ENCODE measurements at places on chromosomes 5 and 9.

DNA sequence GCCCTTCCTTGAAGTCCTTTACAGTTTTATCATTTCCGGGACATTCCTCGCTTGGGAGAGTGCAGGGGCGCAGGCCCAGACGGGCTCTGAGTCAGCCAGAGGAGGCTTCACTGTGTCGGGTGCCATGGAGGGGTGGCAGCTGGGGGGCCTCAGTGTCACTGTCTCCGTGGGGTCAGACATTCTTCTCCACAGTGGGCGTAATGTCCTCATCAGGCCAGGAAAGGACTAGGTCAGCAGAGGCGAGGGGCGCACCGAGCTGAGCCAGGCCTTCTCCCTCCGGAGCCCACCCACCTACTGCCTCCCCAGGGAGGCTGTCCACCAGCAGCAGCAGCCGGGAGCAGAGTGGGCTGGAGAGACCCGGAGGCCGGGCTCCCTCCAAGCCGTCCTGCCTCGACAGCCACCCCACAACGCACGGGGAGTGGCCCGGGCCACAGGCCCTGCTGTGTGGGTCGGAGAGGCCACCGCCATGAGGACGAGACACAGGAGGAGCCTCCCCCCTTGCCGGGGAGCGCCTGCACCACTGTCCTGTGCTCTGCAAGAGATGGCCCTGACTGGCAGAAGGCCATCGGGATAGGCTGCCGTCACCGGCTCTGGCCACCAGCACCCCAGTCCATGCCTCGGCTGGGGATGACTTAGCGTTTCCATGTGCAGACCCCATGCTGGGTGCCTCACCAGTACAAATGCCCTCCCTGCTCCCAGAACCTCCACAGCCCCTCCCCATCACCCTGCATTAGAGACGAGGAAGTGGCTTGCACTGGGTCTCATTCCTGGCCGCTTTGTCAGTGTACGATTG lies 26.5 kb downstream of the SARDH start:
- no peak for DNase-seq

- DNase-seq: no peak
Observed at GRCh38 chr5:27041372-27041771, 3.0 kb upstream of the CDH9 start.

DNA sequence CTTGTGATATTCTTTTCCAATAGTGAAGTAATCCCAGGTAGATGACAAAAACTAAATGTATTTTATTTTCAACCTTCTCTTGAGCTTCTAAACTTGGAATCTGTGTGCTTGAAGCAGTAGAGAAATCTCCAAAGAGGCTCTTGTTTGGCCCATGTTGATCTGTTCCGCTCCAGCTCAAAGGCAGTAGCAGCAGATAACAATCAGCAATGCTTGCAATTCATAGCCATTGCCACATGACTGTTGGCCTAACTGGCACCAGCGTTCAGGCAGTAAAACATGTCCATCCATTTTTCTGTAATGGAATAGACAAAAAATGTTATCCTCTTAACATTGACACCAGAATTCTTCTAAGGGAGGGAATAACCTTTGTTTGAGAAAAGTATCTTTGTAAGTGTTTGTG lies 270.7 kb upstream of the MSX2 start:
- DNase-seq: no peak

GRCh38 chr5:96070622-96071225 lies 109.1 kb upstream of the ELL2 start:
- no peak for DNase-seq

DNA sequence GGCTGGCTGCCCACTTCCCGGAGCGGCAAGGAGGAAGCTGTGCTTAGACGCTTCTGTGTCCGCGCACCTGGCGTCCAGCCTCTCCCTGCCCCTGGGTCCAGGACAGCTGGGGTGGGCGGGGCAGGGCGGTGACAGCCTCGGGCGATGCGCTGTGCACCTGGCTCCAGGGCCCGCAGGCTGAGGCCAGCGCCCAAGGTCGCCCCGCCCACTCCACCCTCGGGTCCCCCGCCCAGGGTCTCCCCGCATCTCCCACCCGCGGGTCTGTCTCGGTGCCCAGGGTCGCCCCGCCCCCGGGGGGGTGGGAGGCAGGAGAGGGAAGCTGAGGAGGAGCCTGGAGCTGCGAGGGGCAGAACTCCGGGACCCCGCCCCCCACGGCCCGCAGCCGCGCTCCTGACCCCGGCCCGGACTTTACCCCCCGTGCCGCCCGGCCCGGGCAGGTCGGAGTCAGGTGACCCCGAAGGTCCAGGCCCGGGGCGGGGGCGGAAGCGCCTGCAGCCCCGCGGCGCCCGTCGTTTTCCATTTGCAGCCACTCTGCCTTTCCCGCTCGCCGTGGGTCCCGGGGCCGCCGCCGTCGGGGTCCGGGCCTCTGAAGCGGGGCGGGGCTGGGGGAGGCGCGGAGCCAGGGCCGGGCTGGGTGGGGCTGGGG lies at the start of gene ENTPD8:
Gene ENTPD8, minus strand, starts transcription at position 69 of the 646 bp plus-strand sequence. CDS start 3,072 bp downstream, outside the sequence.
- DNase-seq: no peak

DNA sequence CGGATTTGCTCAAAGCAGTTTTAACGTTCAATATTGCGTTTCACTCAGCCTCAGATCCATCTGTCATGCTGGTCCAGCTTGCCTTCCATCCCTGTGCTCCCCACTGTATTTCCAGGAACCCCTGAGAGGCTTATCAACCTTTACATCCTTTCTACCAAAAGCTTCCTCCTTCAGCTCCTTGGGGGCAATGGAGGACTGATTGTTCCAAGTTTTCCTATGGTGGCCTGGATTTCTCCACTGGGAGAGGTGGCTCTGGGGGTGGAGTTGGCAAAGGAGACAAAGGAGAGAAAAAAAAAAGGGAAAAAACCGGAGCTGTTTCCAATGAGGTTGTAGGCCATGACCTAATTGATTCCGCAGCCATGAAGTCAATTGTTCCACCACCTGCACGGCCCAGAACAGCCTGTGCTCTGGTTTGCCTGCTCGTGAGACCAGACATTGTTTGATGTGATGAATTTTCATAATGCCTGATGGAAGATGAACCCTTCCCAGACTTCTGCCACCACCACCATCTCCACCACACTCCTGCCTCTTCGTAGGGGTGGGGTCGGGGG lies 54.1 kb downstream of the ABLIM3 start:
- DNase-seq: no peak

DNA sequence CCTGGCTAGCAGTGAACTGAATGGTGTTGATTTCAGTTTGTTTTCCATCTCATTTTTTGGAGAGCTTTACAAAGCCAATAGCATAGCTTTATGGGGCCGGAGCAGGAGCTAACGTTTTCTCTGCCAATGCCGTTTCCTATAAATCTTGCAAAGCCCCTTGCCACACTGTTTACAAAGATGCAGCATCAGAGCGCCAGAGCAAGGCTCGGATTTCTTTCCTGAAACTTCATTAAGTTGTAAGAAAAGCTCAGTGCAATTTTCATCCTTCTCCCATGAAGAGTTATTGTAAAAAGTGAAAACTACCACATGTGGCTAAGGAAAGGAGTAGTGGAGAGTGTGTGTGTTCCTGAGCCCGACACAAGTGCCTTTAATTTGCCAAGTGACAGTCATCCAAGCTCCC lies 178.2 kb upstream of the GDNF start:
- DNase-seq: no peak

DNA sequence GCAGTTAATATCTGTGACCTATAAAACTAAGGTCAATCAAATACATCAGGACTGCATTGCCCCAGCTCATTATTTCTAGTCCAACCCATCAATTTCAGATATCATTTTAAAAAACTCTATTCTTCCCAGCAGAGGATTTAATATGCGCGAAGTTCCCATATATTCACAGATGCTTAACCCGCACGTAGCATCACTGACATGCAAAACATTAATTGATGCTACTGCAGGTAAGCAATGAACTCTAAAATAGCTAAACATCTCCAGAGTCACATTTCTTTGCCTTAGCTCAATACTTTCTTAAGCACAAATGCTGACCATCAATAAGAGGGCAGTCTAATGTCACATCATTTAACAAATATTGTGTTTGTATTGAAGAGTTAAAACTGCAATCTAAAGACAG lies 586.6 kb upstream of the CDH18 start:
- no peak for DNase-seq

DNA sequence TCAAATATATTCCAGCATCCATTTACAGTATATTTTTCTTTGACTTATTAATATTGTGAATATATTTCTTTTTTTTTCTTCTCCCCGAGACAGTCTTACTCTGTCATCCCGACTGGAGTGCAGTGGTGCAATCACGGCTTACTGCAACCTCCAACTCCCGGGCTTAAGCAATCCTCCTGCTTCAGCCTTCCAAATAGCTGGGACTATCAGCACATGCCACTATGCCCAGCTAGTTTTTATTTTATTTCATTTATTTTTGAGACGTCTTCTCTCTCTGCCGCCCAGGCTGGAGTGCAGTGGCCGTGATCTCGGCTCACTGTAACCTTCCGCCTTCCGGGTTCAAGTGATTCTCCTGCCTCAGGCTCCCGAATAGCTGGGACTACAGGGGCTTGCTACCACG lies 7.4 kb upstream of the GLIPR2 start:
- DNase-seq: no peak

GRCh38 chr9:110006657-110007056 lies 201.3 kb downstream of the C9orf152 start:
- DNase-seq: no peak

GRCh38 chr5:100444961-100445360 lies 90.2 kb upstream of the FAM174A start:
- DNase-seq: no peak

GRCh38 chr9:132531710-132532570 lies 50.5 kb upstream of the BARHL1 start:
- no peak for DNase-seq

DNA sequence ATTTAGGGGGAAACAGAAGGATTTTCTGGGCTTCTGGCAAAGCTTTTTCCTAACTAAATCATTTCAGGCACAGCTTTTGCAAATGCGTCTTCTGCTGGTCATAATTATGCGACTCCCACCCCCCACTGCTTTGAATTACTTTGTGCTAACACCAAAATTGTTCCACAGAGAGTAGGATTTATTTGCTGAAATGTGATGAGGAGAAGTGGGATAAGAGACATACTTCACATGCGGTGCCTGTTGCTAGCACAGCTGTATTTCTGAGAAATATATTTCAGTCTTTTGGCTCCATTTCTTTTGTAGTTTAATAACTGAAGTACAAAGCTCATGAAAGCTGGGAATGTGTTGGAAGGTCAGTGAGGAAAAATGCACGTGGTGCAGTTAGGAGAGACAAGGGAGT lies 83.2 kb upstream of the TAS2R1 start:
- no peak for DNase-seq

DNA sequence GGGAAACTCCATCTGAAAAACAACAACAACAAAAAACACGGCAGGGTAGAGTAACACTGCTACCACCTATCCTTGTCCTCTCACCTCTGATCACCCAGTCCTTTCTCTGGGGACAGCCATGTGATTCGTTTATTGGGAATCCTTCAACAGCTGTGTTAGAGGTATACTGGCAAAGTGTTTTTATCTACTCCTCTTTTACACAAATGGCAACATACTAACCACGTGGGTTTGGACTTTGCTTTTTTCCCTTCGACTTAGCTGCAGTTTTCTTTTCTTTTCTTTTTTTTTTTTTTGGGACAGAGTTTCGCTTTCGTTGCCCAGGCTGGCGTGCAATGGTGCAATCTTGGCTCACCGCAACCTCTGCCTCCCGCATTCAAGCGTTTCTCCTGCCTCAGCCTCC lies 11.2 kb upstream of the SET start:
- DNase-seq: no peak

DNA sequence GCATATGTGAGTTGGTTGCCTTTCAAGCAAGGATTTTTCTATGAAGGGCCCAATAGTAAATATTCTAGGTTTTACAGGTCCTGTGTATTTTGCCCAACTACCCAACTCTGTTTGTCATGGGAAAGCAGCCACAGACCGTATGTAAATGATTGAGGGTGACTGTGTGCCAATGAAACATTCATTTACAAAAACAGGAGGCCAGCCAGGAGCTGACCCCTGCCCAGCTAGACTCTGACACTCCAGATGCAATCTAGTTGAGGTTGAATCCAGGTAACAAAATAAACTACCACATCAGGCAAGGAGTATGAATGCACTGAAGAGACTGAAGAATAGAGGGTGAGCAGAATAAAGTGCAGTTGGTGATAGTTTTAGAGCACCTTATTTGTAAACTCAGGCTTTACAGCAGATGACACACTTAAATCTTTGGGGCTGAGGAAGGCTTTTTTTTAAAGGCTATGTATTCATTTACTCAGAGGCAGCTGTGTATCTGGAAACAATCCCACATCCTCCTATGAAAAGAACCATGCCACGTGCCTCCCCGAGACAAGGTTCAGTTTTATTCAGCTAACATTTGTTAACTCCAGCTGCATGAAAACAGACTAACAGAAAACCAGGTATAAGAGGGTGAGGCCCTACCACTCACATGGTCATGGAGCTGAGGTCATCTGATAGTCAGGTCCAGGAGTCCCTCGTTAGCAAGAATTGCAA lies 60.7 kb downstream of the SLC1A1 start:
- DNase-seq: no peak

- DNase-seq: no peak
Observed at GRCh38 chr5:179110528-179110927, 50.4 kb downstream of the ZNF354C start.

GRCh38 chr9:10835791-10836463 lies 223.1 kb upstream of the PTPRD start:
- no peak for DNase-seq

GRCh38 chr9:113963017-113963620 lies 87.0 kb downstream of the ZNF618 start:
- peak; percentile 60 for DNase-seq

GRCh38 chr5:92402045-92402444 lies 1018.9 kb upstream of the ARRDC3 start:
- no peak for DNase-seq

DNA sequence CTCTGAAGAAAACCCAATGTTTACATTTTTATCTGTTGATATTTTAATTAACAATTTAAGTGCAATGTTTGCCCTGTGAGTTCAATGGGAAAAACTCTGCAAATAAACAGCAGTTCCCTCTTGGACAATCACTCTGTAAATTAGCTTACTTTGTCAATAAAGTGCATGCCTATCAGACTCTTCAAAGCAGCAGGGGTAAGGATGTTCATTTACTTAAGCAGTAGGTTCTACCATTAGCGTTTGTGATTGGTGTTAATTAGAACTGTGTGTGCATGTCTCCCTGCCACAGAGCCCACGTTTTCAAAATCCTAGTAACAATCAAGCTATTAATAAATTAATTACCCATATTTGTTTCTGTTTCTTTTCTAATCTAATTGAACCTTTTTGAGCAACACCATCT lies 1921.6 kb upstream of the WWC1 start:
- no peak for DNase-seq

DNA sequence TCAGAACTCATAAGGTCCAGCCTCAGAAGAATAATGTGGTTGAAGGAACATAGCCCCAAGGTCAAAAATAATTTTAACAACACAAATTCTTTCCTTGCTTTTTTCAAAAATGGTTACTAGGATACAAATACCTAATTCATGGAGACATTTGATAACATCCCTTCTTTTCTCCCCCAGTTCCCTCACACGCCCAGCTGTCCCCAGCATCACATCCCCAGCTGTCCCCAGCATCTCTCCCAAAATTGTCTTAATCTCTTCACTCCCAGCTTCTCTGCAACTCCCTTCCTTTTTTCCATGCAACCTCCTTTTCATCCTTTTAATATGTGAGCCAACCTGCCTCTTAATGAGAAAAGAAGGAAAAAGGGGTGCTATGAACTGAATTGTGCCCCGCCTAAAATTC lies 77.8 kb downstream of the FSTL4 start:
- no peak for DNase-seq

- no peak for DNase-seq
Observed at GRCh38 chr5:122844136-122844909, 1.1 kb upstream of the SNX24 start.

- no peak for DNase-seq
Observed at GRCh38 chr9:2324742-2325141, 296.8 kb upstream of the VLDLR start.

- DNase-seq: no peak
Observed at GRCh38 chr5:116406306-116407041, 168.1 kb downstream of the SEMA6A start.
